ENCODE measurements at places on chromosomes 11 and 22.

DNA sequence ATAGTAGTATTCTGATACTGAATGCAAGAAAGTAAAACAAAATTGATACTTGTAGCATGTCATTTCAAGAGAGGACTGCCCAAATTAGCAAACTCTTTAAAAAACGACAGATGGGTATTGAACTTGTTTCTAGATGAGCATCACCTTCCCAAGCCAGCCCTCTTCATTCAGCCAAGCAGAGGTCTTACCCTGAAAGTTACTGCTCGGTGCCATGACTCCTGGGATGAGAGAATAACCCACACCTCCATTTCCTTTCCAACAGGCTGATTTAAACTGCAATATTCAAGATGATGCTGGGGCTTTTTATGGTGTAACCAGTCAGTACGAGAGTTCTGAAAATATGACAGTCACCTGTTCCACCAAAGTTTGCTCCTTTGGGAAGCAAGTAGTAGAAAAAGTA, 84.5 kb upstream of the RASSF10 start:
- DNase-seq: no peak

DNA sequence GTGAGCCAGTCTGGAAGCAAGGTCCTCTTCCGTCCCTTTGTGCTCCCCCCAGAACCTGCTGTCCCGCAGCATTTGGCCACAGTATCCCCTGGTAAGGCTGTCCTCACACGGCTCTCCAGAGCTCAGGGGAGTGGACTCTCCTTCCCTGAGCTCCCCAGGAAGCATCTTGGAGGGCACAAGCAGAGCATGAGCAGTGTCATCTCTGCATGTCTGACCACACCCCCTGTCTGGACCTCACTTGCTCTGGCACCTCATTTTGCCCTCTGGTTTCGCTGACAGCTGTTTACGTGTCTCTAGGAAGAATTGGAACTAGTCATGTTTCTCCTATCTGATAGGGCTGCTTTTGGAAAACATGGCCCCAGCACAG, 15.5 kb downstream of the DCPS start:
- DNase-seq: no peak

- no peak for DNase-seq
Measured at GRCh38 chr11:10267821-10268220, 26.2 kb downstream of the SBF2 start.

- DNase-seq: no peak
Measured at GRCh38 chr11:133903056-133903455, 53.7 kb downstream of the IGSF9B start.

DNA sequence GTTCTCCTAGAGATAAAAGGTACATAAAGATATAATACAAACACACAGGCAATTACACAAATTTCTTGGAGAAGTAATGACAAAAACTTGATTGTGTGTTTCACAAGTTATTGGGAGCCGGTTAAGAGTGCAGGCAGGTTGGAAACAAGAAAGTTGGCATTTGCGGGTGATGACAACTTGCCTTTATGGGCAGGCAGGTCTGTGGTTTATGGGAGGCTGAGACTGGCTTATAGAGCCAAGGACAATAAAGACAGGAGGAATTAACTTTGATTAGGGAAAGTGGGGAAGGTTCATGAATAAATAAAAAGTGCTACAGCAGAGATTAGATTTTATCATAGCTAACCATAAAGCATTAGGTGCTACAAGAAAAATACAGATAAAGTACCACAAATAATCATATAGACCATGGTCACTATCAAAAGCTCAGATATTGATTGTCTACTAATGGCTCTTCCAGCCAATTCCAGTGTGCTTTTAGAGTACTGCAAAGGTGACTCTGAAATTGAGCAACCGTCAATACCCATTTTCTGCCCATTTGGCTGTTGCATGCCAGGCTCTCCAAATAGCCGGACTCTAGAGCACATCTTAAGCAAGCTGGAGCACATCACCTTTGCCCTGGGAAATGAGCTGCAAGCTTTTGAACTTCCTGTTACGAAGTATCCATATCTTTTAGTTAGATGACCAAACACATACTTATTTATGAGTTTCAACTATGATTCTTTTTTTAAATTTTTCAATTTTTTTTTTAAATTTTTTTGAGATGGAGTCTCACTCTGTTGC, 33.9 kb upstream of the GAB2 start:
- no peak for DNase-seq

GRCh38 chr11:65376138-65376713, 6.2 kb downstream of the SLC25A45 start:
- DNase-seq: no peak

DNA sequence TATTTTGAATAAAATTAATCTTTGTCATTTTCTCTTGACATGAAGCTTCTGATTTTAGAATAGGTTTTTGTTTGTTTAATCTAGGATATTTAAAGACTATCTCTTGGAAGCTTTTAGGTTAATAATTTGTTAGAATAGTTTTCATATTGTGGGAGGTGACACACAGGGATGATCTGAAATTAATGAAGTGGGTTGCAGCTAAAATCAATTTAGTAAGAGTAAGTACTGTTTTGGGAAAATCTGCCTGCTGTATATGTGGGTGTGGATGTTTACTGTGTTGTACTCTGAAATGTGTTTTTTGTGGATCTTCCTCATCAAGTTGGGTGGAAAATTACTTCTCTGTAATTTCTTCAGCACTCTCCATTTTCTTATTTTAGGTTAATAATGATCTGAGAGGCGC, 67.3 kb downstream of the BID start:
- DNase-seq: no peak

DNA sequence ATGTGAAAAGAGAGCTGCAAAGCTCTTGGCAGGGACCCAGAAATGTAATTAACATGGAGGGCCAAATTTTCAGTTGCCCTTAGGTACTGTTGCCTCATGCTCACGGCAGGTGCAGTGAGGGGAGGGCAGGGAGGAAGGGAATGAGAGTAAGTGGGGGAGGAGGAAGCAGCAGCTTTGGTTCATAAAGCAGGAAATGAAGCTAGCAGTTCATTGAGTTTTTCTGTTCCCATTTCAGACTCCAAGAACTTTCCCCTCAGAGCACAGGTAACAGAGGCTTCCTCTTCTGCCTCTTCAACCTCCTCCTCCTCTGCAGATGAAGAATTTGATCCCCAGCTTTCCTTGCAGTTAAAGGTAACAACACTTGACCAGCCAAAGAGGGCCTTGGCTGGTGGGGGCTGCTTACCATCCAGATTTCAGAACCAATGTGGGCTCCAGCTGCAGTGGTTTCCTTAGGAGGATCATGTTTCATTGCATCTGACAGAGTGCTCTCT, 57.9 kb upstream of the PARVA start:
- DNase-seq: no peak

DNA sequence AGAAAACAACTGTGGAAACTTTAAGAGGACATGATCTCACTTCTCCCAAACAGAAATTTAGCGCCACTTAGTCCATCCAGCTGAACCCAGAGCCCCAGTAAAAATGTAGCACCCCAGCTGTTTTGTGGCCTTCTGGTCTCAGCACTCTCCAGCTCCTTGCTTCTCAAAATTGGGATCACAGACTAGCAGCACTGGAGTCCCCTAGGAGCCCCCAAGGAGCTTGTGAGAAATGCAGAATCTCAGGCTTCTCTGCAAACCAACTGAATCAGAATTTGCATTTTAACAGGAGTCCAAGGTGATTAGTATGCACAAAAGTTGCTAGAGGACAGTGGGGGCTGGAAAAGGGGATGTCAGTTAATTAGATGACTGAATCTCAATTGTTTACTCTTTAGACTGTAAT, 89.8 kb upstream of the FIBIN start:
- no peak for DNase-seq

- no peak for DNase-seq
Measured at GRCh38 chr11:132683602-132684001, 848.7 kb downstream of the OPCML start.

- no peak for DNase-seq
Measured at GRCh38 chr11:82782825-82783374, 49.2 kb upstream of the FAM181B start.

- DNase-seq: no peak
Measured at GRCh38 chr11:22190827-22191463, 1.9 kb upstream of the ANO5 start.

Data from posterior cingulate gyrus (tissue), 11 donors.